GM06990 (cell line): ENCODE measurements at places on chromosomes 2 and 18.

DNA sequence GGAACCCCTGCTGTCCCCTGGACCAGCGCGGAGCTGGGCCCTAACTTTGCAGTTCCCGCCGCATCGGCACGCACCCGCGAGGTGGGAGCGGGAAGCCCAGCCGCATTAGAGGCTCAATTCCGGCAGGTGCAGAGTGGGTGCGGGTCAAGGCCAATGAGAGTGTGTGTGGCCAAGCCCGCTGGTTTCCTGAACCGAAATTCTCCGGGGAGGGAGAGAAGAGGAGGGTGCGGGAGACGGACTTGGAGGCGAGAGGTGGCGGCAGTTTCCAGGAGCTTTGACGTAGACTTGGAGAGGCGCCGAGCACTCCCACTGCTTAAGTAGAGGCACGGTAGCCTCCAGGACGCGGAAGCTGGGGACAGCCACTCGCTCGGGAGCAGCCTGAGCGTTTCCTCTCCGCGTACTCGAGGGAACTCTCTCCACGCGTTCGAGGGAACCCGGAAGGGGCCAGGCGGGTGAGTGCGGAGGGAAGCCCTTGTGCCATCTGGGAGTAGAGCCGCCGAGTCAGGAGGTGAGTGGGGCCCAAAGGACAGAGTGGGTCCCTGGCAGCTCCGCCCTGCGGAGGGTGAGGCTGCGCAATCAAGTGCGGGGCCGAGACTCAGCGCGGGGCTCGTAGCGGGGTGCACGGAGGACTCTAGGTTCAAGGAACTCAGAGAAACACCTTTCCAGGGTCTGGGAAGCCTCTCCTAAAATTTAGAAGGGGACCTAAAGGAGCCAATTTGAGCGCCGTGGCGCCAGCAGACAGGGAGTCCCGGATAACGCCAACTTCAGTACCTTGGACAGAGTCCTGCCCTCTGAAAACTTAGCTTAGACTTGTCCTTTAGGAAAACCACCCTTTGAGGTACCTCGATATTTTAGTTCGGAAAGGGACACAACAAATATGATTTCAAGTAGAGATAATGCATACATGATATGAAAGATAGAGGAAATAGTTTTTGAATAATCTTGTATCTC, at the start of gene FAM237A:
FAM237A (plus strand) TSS at position 413 of the 951 bp plus-strand sequence. CDS start 1,750 bp downstream, outside the sequence.
- no peak for DNase-seq

GRCh38 chr2:194382221-194382620, 1274.8 kb upstream of the SLC39A10 start:
- DNase-seq, result no peak

GRCh38 chr2:204027091-204027490, 90.5 kb downstream of the ICOS start:
- DNase-seq, result peak; percentile 34

DNA sequence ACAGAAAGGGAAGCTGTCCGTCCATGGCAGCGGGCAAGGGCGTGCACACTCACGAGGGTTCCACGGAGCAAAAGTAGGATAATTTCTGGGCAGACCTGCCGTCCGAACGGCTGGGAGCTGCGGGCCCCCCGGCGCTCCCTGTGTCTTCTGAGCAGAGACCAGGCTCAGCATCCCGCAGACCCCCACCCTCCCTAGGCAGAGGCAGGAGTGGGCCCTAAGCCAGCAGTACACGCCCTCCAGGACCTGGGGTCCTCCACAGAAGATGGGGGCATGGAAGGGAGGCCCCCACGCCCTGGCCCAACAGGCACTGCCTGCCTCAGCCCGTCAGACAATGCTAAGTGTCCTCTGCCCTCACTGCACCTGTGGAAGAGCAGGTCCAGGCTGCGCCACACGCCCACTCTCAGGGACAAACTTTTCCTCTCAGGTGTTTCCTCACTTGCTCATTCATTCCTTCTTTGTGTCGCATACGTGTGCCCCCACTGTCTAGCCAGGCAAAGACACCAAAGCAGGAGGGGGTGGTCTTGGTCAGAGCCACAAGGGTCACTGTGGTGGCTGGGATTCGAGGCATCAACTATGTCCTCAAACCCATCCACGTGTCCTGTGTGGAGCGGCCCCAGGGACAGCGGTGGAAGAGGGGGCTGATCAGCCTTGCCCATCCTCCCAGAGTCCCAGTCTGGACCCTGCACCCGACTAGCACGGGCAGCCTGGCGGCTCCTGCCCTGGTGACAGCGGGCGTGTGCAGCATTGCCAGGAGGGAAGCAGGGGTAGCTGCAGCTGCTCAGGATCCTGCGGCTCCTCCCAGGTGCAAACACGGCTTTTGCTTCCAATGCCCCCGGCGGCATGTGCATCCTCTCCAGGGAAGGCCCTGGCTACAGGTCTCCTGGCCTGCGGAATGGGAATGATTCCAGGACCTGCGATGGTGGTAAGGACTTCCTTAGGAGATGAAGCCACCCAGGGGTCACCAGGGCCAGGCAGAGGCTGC, 2.4 kb upstream of the GPC1 start:
- peak; percentile 4 for DNase-seq

GRCh38 chr2:197007716-197008628, 81.5 kb upstream of the PGAP1 start:
- DNase-seq, result no peak

DNA sequence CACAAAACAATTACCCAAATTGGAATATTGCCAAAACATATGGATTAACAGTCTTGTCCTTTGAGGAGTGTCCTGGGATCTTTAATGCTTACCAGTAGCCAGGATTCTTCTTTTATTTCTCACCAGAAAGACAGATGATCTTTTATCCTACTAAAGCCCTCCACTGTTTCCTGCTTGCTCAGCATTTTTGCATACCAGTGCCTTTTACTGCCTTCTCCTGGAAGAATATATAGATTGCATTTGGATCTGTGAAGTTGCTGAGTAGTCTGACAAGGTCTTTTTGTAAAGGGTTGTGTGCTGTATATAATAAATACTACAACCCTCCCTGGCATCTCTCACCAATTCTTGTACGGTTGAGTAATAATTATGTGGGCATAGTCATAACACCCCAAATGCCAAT, 652.2 kb downstream of the LRRTM4 start:
- DNase-seq, result no peak

GRCh38 chr18:75083761-75084160, 125.2 kb downstream of the PTGR3 start:
- DNase-seq, result no peak

DNA sequence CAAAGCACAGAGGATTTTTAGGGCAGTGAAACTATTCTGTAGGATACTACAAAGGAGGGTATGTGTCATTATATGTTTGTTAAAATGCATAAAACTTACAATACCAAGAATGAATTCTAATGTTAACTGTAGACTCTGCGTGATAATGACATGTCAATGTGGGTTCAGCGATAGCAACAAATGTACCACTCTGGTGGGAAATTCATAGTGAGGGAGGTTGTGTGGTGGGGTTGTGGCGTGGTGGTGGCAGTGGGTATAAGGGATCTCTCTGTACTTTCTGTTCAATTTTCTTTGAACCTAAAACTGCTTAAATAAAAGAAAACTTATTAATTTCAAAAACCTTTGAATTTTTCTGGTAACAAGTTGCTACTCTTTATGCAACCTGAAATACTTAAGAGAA, 99.3 kb upstream of the SLC38A11 start:
- no peak for DNase-seq

DNA sequence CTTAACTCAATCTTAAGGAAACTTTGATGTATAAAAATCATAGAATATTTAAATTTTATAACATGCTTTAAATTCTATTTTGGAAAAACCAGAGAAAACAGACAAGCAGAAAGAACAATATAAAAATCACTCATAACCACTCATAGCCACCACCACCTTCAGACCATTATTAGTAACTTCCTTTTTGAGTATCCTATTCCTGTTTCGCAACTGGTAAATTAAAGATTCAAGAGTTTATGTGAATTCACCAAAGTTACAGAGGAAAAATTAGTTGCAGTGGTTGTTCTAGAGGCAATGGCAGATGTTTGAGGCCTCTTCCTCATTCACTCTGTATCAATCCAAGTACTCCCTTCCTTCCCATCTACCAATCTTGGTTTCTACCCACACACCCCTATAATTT, 49.3 kb upstream of the PROKR1 start:
- DNase-seq, result no peak

- no peak for DNase-seq
These were observed 4.5 kb downstream of the ABHD1 start for GRCh38 chr2:27127883-27128667.

- DNase-seq, result no peak
These were observed 13.9 kb downstream of the IL37 start for GRCh38 chr2:112924821-112925220.

- DNase-seq, result no peak
These were observed 1.1 kb downstream of the ATAD2B start for GRCh38 chr2:23925702-23926289.

- no peak for DNase-seq
These were observed 63.0 kb downstream of the RBM43 start for GRCh38 chr2:151198645-151199044.

DNA sequence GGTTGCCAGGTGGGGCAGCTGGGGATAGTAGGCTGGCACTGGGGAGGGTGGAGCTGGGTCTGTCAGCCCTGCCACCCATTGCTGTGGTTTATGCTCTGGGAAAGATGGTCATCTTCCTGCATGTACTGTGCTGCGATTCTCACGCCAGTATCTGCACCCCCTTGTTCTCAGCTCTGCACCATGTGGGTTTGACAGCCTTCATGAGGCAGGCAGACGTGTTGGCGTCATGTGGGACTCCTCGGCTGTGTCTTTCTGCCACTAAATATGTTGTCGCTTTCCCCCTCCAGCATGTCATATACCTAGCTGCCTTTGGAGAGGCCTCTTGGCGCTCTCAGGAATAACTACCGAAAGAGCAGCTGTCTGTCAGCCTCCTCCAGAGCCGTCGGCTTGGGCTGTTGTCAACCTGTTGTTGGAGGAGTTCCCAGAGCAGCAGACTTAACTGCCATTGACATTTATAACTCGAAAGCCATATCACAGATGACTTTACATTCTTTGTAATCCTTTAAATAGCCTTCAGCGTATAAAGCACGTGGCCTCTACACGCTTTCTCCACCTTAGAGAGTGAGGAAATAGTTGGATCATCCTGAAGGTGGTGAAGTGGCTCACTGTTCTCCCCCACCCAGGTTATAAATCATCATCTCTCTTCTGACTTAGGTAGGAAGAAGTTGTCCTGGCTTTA, 80.4 kb upstream of the MGAT5 start:
- no peak for DNase-seq

DNA sequence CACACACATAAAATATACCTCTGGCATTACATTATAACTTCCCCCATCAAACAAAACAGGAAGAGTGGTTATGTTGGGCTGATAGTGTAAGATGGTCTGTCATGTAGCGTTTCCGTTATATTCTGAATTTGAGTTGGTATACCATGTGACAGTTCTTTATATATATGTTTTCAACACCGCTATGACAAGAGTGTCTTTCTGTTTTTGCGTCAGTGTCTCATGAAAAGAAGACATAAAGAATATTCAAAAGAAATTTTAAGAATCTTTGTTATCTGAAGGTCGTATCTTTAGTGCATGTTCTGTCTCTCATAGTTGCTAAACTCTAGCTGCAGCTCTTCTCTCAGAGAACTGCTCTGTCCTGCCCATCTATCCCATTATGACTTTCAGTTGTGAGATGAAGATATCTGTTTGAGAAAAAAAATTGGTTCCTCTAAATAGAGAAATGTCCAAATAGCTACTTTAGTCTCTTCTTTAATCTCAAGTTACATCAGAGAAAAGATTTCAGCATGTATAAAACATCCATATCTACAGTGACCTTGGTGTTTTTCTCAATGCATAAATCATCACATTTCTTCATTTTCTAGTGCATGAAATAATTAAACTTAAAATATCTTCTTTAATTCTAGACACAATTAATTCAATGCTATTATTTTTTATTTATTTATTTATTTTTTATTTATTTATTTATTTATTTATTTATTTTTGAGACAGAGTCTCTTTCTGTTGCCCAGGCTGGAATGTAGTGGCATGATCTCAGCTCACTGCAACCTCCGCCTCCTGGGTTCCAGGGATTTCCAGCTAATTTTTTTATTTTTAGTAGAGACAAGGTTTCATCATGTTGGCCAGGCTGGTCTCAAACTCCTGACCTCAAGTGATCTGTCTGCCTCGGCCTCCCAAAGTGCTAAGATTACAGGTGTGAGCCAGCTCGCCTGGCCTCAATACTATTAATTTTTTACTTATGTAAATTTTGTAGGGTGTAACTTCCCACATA, 24.3 kb upstream of the PSME4 start:
- DNase-seq, result no peak

DNA sequence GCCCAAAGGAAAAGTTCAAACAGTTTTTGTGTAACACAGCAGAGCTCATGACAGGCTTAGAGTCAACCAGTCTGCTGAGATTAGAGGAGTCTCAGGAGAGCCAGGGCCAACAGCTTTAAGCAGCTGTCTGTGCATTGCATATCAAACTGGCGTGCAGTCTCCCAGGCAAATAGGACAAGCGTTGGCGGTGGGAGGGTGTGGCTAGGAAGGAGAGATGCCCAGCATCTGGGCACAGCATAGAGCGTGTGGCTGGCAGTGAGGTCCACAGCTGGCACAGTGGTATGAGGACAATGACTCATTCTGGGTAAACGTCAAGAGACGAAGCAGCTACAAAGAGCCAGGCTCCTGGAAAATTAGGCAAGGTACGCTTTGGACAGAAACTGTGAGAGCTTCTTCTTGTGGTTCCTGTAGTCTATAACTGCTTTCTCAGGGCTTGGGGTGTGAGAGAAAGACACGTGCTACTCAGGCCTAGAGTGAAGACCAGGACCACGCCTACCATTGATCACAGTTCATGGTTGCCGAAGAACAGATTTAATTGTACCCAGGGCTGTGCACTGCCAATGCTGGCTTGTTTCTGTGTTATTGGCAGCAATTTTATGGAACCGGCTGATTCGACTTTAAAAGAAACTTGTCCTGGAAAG, 14.8 kb downstream of the ZAP70 start:
- no peak for DNase-seq

DNA sequence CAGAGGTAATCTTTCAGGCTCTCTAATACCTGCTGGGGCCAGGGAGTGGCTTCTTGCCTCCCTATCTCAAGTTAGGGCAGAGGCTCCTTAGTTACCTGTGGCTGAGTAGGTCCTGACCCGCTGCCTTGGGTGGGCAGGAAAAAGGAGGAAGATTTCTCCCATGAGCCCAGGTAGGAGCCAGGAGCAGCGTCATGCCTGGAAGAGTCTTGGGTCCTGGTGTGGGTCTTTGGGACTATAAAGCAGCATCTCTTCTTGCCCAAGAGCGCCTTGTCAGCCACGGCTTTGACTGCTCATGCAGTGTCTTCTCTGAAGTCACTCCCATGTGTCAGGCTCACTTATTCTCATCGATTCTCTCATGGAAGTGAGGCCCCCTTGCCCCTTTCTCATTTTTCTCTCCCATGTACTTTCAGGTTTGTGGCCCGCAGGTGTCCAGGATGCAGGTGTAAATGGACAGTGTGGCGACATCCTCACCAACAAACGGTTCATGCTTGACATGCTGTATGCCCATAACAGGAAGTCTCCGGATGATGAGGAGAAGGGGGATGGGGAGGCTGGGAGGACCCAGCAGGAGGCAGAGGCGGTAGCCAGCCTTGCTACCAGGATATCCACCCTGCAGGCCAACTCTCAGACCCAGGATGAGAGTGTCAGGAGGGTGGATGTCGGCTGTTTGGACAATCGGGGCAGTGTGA, 111.2 kb downstream of the TPGS2 start:
- DNase-seq, result no peak

- no peak for DNase-seq
These were observed 107.3 kb downstream of the KLHL29 start for GRCh38 chr2:23492337-23492675.
